ENCODE measurements at places on chromosomes 5 and 9.

GRCh38 chr9:107592424-107592823 is 102.9 kb upstream of the KLF4 start:
- DNase-seq: no peak

GRCh38 chr9:107172979-107173347 is 110.1 kb upstream of the RAD23B start:
- DNase-seq: no peak

DNA sequence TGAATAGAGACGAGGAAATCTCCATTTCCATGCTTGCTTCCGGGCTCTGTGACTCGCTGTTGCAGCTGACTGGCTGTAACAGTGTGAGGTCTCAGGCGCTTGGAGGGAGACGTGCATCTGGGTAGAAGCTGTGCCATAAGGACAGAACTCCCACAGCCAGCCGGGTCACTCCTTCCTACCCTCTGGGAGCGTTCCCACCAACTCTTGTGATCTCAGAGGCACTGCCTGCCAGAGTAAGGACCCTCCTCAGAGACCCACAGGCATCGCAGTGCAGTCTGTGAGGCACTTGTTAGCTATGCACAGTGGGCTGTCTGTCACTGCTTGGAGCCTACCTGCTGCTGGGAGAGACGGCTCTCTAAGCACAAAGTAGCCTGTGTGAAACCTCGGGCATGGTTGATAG is 203.4 kb upstream of the SEMA6A start:
- no peak for DNase-seq

DNA sequence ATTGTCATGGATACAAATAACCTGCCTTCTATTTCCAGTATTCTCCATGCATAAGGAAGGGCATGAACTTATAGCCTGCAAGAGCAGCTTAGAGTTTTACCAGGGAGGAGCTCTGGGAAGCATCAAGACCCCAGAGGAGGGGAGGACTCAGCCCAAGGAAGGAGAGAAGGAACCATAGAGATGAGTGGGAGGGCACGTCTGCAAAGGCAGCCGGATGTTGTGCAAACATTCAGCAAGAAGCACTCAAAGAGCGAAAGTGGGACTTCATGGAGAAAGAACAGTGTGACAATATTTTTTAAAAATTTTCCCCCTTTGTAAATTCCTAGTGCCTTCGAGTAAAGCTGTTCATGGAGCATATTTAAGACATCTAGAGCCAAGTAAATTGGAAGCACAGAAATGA is 270.1 kb upstream of the PTGER4 start:
- no peak for DNase-seq

- DNase-seq: no peak
These were observed 294.8 kb downstream of the ASTN2 start for GRCh38 chr9:117120061-117120460.

DNA sequence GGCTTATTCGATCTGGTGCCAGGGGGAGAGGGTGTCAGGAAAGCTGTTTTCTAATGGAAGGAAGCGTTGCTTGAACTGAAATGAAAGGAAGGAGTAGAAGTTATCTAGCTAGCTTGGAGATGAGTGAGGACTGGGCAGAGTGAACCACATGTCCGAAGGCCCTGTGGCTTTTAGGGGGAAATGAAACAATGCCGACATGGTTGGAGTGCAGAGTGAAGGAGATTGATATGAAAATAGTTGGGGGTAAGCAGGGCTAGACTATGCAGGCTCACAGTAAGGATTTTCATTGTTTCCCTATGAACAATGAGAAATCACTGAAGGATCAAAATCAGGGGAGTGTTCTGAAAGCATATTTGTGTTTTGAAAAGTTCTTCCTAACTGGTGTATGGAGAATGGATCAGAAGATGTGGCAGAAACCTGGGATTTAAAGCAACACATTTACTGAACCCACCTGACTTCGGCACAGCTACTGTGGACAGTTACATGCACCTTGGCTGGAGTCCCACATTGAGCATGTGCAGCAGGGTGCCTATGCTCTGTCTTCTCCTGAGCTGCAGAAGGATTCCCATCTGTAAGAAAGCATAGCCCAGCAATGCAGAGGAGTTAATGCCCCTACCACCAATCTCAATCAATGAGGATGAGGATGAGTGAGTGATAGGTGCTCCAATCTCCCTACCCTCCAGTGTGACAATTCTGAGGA is 144.4 kb upstream of the TBCA start:
- DNase-seq: no peak

- DNase-seq: no peak
These were observed 200.2 kb downstream of the DAB2IP start for GRCh38 chr9:121851641-121852091.

- no peak for DNase-seq
These were observed 5.1 kb upstream of the TSLP start for GRCh38 chr5:111066261-111066938.

- no peak for DNase-seq
These were observed 230.9 kb upstream of the MSX2 start for GRCh38 chr5:174493530-174493929.

DNA sequence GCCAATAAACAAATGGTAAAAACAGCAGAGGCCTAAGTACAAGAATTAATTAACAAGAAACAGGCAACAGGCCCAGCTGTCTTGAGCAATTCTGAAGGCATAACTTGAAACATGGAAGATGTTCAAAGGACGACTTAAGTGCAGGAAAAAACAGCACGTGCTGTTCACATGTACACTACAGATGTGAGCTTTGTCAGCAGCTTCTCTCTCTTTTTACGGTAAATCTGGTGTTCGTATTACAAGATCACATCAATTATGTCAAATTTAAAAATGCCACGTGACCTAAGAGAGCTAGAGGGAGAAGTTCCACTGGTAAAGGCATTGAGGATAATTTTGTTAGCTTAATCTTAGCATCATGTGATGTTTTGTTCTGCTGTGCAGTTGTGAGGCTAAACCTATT is 281.1 kb downstream of the PSAT1 start:
- DNase-seq: no peak

DNA sequence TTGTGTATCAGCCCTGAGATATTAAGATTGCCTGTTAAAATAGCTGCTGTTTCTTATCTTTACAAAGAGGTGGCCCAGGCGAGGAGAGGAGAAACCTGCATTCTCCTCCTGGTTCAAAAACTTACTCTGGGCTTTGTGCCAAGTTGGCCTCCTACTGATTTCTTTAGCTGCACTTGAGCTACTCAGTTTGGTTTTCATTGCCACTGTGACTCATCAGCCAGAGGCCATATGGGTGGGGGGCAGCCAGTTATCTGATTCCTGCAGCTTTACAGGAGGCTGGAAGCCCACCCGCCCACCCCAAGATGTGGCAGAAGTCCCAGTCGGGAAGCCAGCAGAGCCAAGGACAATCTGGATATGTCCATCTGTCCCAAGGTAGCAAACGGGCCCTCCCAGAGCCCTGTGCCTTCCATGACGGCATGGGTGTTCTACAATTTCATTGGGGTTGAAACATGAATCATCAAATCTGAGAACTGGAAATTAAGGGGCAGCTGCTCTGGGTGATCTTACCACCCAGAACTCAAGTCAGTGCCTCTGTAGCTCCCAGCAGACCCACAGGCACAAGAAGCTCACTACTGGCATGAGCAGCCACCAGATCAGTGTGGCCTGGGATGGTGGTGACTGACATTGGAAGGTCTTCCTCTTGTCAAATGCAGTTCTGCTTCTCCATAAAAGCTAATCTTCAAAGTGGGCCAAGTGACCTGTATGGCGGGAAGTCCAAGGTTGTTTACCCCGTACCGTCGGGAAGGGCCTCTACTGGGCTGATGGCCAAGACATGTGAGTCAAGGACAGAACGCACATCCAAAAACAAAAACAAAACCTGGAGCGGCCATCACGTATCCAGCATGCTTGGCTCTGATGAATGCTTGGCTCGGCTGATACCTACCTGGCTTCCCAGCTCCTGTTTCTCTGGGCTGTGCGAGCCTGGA is 15.6 kb downstream of the FCN2 start:
- DNase-seq: no peak

DNA sequence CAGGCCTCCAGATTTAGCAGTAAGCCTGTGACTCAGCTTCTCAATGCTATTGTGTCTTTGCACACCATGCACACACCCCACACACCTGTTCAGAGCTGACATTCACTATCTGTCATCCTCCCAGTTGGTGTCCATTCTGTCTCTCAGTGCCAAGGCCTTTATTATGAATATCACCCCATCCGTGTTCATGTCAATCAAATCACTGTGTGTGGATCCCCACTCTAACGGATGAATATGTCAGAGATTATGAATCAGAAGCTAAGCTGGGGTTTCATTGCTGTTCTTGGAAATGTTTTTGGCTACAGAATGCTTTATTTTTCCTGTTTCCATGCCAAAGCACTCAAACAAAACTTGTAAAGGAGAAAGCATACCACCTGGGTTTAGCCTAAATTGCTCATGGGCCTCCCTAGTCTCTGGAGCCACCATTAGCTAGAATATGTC is 9.4 kb upstream of the MAMDC2 start:
- no peak for DNase-seq

- DNase-seq: no peak
These were observed 94.0 kb downstream of the RCL1 start for GRCh38 chr9:4886698-4887097.

- DNase-seq: no peak
These were observed 3.2 kb upstream of the RAI14 start for GRCh38 chr5:34652914-34653313.

DNA sequence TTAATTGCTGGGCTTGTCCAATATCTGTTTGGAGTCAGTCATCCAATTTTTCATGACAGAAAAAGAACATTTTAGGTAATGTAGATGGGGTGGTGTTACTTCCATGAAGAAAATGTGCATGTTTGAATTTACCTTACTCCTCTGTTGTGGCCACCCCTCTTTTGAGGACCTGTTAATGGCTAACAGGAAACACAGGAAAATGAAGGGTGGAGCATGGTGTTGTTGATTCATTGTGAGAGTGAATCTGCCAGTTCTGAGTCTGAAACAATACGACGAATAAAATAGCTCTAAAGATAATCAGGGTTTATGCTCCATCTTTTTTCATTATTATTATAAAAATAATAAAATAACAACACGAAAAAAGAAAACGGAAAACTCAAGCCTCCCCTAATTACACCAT is 335.3 kb downstream of the KDM4C start:
- DNase-seq: no peak

DNA sequence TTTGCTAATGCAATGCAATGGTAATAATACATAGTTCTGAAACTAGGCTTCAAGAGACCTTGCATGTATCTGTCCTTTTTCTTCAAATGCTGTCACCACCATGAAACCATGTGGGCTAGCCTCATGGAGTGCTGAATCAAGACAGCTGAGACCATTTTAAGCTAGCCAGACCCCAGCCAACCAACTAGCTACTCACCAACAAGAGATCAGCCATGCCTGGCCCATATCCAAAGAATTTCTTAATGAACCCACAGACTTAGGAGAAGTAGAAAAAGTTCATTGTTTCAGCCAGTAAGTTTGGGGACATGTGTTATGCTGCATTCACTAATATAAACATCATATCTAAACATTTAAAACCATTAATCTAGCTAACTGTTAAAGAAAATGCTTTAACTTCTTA is 139.8 kb upstream of the EDIL3 start:
- no peak for DNase-seq

GRCh38 chr5:82719368-82719767 is 357.8 kb downstream of the TMEM167A start:
- DNase-seq: no peak

- no peak for DNase-seq
These were observed 106.5 kb downstream of the BNC2 start for GRCh38 chr9:16763946-16764345.

DNA sequence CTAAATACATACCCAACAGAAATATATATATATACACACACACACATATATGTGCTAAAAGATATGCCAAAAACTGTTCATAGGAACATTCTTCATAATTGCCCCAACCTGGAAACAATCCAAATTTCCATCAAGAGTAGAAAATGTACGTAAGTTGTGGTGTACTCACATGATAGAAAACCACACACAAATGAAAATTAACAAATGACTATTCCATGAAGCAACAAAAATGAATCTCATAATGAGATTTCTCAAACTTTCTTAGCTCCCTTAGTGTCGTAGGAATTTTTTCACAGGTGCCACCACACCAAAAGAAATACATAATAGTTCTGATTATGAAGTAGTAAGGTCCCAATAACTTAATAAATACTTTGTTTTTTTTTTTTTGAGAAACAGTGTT is 7.8 kb downstream of the ATP10B start:
- no peak for DNase-seq

- no peak for DNase-seq
These were observed 40.7 kb downstream of the TLR4 start for GRCh38 chr9:117744856-117745389.

DNA sequence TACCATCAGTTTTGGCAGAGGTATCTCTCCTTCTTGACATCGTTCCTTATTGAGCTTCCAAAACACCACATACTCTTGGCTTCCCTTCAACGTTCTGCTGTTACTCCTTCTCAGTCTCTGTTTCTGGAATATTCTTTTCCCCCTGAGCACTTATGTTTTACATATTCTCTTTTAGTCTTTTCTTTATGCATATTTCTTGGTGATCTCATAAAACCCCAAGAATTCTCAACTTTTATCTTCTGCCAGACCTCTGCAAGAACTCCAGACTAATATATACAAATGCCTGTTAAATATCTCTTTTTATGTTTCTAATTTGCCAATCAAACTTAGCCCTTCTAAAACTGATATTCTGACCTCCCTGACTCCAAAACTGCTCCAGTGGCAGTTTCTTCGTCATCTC is 453.4 kb upstream of the CTNND2 start:
- no peak for DNase-seq

- DNase-seq: peak; percentile 22
These were observed 36.0 kb upstream of the BARHL1 start for GRCh38 chr9:132546148-132547051.

DNA sequence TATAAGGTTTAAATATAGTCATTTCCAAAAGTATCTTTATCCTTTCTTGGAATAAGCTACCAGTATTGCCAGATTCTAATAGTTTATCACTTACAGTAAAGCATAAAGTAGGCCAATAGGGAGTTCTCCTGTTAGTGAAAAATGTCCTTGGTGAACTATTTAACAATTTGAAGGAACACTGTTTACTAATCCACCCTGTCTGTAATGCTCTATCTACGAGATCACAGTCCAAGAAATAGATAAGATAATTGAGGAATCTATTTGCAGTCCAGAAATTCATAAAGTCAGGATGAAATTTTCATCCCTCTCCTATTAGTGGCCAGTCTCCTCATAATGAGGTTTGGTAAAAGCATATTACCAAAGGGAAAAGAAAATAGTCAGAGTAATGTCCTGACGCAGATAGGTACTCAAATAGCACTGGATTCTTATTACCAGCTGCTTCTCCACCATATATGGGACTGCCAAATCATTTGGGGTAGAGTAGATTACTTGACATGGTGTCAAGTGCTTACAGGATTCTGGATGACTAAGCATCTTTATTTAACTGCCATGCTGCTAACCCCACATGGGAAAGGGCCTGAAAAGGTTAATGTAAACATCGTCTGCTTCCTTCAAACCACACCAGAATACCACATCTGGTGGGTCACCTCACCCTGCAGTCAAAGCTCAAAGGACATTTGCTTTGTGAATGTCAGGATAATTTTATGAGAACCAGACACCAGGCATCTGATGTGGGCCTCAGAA is 808.1 kb downstream of the EFNA5 start:
- peak; percentile 0 for DNase-seq

- no peak for DNase-seq
These were observed 47.4 kb downstream of the ADAM19 start for GRCh38 chr5:157528036-157528632.

- no peak for DNase-seq
These were observed 112.0 kb upstream of the KCNN2 start for GRCh38 chr5:114249823-114250222.
